ENCODE measurements at places on chromosomes 6 and 20. TPM values are rescaled to one million over a fixed set of nuclear protein-coding genes. Genes with fewer than 3 reads are reported as not detected.

- DNase-seq = no peak
Observed at GRCh38 chr20:50645253-50646068, 45.9 kb downstream of the RIPOR3 start.

DNA sequence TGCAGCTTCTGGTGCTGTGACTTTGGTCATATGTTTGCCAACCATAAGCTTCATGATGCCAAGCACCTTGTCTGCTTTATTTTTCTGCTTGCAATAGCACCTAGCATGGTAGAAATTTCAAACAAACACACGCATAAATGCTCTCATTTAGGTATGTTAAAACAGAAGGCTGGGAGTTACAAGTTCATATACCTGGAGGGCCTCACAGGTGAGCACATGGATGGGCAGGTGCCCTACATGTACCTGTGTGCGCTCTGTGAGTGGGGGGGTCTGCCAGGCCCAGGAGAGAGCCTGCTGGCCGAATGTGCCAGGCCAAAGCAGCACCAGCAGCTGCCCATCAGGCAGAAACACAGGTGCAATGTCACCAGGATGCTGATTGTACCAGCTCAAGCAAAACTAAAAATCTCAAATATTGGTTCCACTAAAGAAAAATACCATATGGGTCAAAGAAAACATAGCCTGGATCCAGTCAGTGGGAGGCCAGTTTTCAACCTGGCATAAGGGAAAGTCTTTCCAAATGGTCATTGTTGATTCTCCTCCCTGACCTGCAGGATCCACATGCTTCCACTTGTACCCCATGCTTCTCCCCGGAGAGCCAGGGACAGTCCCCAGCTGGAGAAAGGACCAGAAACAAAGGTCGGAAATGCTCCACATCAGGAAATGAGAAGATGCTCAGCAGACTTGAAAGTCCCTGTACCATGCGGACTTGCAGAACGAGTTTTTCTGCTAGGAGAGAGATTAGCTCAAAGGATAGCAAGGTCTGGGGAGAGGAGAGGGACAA is 7.2 kb upstream of the PFDN4 start:
- DNase-seq = no peak

DNA sequence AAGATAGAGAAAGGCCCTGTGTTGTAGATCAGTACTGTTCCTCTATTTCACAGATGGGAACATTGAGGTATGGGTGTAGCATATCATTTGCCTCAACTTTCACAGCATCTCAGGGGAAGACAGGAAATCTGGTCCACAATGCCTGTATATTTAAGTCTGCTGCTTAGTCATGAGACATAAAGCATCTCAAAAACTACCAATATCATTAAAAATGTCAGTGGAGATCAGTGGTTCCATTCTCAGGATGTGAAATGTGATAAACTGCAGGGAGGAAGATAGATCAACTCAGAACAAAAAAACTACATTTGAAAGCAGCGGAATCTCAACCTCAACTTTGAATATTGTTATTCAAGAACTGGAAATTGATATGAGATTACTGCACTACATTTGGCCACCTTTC is 192.9 kb upstream of the PREP start:
- DNase-seq = no peak

DNA sequence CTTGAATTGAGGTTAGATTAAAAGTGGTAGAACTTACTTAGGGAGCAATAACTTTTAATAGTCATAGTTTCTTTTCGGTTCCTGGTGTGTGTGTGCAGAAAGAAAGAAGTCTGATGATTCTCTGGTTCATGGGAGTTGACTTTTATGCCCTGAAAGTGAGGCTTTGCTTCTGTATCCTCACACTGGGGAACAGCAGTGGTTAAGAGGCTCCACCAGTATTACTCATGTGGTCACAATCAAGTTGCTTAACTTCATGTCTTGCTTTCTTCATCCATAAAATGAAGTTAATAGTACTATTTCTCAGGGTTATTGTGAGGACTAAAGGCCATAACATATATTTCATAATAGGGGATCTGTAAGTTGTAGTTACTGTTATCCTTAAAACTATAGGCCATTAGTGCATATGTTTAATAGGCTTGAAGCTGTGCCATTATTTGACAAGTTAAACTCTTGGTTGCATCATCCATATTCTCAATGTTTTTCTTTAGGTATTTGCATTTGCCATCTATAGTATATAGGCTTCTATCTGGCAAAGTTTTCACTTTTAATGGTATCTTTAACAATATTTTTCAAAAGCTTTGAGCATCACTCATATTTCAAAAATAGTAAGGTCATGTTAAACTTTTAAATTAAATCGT is 262.4 kb downstream of the PLCB1 start:
- DNase-seq = no peak

DNA sequence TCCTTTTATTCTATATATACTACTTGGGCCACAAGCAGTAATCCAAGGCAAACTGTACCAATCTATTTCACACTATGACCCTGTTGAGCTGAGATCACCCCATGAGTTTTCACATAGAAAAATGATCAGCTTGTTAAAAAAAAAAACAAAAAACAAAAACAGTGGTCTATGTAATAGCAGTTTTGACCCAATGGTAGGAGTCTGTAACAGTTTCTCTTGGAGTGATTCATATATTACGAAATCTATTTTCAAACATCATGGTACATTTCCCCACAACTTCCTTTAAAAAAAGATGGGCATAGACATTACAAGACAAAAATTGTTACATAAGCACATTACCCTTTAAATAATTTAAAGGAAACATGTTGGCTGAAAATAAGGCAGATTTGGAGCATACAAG is 78.1 kb downstream of the PRSS35 start:
- DNase-seq = no peak

GRCh38 chr6:101741474-101742171 is 348.1 kb downstream of the GRIK2 start:
- DNase-seq = no peak

DNA sequence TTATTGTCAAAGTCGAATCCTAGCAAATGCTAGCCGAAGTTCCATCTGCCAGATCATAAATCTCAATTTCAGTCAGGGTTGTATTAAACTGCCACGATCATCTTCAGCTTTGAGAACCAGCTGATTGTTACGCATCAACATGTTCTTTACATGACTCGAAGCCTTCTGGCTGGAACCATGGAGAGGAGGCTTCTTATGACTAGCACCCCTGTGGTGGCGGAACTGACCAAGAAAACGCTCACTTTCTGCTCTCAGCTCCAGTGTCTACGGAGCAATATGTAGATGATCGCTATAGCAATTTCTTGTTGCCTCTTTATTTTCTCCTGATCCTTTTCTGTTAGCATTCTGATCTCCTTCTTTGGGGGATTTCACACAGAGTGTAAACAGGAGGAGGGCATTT is 479.4 kb upstream of the SLC35B3 start:
- DNase-seq = no peak

DNA sequence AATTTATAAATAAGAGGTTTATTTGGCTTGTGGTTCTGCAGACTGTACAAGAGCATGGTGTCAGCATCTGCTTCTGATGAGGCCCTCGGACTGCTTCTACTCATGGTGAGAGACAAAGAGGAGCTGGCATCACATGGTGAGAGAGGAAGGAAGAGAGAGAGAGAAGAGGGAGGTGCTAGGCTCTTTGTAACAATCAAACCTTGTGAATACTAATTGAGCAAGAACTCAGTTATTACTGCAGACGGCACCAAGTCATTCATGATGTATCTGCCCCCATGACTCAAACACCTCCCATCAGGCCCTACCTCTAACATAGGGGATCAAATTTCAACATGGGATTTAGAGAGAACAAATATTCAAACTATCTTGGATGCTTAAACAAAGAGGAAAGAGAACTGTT is 6.3 kb upstream of the SIRPG start:
- DNase-seq = no peak

GRCh38 chr6:25223490-25223991 is 55.6 kb upstream of the CARMIL1 start:
- peak; percentile 91 for DNase-seq

- no peak for DNase-seq
Observed at GRCh38 chr6:169671563-169671962, 30.3 kb downstream of the WDR27 start.

GRCh38 chr20:42530855-42531448 is 658.8 kb downstream of the PTPRT start:
- peak; percentile 47 for DNase-seq

DNA sequence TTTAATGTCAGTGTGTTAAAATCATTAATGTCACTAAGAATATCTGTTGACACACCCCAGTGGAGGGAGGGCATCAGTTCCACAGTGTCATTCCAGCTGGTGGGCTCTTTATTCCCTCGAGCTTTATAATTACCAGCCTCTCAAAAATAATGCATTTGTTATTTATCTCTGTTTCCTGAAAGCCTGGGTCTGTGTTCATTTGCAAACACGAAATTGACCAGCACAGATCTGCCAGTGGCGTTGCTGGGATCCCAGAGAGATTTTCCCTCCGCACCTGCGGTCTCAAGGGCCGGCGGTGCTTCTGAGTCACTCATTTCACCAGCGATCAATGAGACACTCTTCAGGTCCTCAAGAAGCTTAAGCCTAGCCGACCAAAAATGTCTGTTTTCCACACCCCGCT is 5.7 kb upstream of the PYGB start:
- DNase-seq = no peak

GRCh38 chr6:14254505-14254904 is 136.9 kb downstream of the CD83 start:
- DNase-seq = no peak

DNA sequence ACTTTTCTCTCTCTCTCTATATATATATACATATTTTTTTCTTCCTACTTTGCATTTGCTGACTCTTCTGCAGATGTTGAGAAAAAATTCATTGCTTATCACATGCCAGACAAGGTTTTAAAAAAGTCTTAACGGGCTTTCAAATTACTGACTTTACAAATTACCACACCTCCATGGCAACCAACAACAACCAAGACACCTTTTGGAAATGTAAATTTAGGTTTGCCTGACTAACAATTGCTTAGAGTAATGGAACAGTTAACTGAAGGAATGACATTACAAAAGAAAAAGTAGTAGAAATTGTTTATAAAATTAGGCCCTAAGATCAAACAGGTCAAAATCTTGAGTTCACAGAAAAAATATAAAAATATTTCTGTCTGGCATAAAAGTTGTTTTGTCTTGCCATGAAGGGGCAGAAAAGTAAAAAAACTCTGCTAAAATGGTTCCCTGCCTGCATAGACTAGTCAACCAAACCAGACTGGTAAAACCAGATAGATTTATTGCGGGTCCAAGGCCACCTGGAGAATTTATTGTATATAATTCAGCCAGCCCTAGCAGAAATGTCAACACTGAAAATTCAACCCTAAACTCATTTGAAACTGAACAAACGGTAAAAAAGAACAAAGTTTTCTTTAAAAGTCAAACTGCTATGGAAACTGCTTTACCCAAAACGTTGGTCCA is 92.8 kb upstream of the FRMD1 start:
- no peak for DNase-seq

DNA sequence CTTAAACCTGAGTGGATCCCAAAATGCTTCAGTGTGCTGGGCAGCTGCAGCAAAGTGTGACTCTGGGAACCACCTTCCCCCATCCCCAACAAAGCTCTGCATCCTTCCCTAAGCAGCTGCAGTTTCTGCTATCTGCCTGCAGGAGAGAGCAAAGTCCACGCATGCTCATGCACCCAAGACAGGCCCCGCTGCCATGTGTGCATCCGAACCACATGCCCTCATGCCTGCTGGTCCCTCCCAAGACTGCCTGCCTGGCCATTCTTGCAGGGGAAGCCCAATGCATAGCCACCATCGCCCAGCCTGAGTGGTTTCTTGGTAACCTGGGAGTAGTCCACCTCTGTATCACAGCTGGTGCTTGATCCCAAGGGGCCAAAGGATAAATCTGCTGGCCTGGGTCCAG is 94.3 kb upstream of the OLIG3 start:
- no peak for DNase-seq

DNA sequence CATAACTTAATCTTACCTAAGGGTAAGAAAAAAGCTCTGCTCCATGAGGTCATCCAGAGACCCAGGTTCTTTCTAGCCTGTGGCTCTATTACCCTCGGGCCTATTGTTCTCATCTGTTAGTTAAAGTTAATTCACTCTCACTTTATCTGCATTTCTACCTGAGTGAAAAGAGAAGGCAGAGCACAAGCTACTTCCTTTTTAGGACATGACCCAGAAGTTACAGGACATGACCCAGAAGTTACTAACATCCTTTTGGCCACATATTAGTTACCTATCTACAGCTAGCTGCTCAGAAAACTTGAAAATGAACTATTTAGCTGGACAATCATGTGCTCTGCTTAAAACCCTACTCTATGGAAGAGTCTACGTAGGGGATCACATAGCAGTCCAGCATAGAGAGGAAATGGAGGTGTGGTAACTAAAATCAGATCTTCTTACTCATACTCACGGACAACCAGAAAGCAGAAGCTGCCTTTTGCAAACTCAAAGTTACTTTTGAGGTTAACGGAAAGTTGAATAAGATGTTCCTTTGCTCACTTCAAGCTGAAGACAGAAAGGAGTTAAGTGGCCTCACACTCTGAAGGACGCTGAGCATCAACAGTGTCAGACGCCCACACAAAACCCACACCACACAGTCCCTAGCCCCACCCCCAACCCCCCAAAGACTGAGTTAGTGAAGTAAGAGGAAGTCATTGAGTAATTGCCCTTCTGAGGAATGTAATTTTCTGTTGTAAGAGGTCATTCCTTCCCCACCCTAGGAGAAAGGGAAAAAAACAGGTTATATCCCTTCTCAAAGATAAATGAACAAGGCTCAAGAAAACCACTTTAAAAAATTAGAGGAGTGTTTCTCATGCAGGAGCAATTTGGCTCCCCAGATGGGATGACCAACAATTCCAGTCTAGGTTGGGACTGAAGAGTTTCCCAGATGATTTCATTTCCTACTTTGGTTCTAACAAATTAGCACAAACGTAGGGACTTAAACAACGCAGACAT is 45.9 kb upstream of the TAB2 start:
- DNase-seq = no peak

- DNase-seq = no peak
Observed at GRCh38 chr20:45647441-45648050, 16.5 kb upstream of the WFDC9 start.

DNA sequence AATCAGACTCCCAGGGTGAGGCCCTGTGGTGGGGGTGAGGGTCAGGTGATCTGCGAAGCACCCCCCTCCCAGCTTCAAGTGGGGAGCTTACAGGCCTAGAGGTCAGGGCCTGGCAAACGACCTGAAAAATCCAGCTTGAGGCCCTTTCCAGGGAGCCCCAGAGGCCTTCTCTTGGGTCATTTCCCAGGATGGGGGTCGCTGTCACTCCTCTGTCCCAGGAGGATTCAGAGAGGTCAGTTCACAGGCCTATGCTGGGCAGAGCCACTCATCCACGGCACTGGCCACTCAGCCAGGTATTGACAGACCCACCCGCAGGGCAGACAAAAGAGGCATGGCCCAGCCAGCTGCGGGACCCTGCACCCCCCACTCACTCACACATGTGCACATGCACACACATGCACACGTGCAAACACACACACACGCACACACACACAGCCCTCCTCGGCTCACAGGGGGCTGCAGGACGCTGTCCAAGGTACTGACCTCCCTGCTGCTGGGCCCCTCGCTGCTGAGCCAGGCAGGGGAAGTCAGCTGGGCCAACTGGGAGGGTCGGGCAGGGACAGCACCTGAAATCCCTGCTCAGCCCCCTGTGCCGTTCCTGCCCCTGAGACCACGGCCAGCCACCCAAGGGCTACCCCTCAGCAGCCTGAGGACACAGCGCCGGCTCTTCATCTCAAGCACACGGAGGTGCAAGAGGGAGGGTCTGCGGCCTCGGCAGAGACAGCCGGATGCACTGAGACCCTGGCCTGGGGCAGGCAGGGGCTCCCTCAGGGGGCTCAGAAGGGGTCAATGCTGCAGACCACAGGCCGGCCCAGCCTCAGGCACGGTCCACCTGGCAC is 113.8 kb downstream of the TAF4 start:
- no peak for DNase-seq

Gene LY6G6D
- not detected for polyA plus RNA-seq

Gene HLA-C
- 427 TPM for polyA plus RNA-seq

Gene SPEF1
- 1.0 TPM for polyA plus RNA-seq

Gene HLA-DMA
- polyA plus RNA-seq = 27.3 TPM

Gene SNRPB
- polyA plus RNA-seq = 310 TPM

Measured in brain (organoid and tissue), 16 donors.